Activated T-helper 1 cell treated with anti-CD3 and anti-CD28 coated beads, Interleukin-12 subunit alpha, Interleukin-12 subunit beta, Interleukin-2, Interleukin-4 antibody, amounts not matched to agents 30 ng/mL and 10 ng/mL and 1 ng/mL, durations not matched to agents 14 hours and 24 hours and 36 hours (primary cell): ENCODE measurements at places on chromosomes 16 and 17.

DNA sequence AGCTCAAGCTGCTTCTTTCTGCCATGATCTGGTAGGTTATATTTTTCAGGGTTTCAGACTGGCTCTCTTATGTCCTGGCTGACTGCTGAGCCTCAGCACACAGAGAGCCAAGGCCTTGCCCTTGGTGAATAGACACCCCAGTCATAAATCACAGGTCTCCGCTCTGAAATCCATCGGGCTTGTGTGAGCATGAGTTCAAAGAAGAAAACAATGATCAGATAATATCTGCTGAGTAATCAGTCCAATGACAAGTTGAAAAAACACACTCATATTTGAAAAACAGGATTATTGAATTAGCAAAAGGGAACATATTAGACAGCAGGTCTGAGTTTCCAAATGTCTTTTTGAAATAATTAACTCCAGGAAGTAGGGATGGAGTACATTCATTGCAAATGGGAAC lies 51.1 kb upstream of the NDRG4 start:
- no peak for DNase-seq

DNA sequence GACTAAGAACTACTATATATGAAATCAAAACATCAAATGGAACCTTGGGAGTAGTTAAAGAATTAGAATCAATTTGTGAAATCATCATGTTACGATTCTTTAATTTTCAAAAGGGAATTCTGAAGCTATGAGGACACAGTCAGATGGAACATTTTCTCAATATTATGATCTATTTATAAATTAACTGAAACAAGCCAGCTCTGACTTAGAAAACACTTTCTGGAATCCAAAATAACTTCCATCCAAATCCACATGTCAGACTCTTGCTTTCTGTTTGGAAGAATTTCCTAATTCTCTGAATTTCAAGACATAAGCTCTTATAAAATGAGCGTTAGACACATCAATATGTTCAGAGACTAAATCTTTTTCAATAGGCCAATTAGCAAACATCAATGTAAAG lies 737.7 kb upstream of the SOX9 start:
- DNase-seq = no peak

GRCh38 chr17:4678448-4679026 lies 25.4 kb downstream of the PELP1 start:
- DNase-seq = no peak

- no peak for DNase-seq
Measured at GRCh38 chr17:34758316-34758715, 178.9 kb downstream of the TMEM132E start.

DNA sequence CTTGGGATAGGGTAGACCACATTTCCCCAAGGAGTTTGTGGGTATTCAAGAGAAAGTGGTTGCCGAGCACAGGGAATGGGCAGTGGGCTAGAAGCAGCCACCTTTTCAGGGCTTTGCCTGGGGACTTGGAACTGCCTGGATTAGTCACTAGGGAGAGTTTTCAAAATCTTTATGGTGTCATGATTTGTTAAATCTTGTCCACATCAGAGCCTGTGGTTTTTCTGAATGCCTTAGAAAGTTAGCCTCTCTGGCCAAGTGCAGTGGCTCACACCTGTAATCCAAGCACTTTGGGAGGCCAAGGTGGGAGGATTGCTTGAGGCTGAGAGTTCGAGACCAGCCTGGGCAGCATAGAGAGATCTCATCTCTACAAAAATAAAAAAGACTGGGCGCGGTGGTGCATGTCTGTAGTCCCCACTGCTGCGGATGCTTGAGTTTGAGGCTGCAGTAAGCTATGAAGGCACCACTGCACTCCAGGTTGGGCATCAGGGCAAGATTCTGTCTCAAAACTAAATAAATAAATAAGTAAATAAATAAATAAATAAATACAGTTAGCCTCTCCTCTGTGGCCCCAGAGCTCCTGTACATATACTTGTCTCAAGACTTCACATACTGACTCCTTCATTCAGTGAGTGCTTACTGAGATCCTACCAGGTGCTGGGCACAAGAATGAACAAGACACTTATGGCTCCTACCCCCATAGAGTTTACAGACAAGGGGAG lies 76.3 kb upstream of the HNF1B start:
- no peak for DNase-seq

DNA sequence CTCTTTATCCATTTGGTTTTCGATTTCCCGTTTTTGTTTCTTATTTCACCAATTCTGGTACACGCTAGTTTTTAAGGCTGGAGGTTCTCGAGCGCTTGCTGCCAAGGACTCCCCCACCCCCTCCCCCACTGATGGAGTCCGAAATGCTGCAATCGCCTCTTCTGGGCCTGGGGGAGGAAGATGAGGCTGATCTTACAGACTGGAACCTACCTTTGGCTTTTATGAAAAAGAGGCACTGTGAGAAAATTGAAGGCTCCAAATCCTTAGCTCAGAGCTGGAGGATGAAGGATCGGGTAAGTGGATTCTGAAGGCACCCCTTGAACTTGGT lies 825 bp downstream of the RPTOR start:
- no peak for DNase-seq

GRCh38 chr17:21035406-21035805 lies 7.4 kb downstream of the USP22 start:
- DNase-seq = no peak

GRCh38 chr17:29205047-29205446 lies 24.8 kb upstream of the MYO18A start:
- no peak for DNase-seq

- no peak for DNase-seq
Measured at GRCh38 chr16:67540756-67541155, 12.1 kb downstream of the RIPOR1 start.

GRCh38 chr17:2400474-2400866 lies 390 bp downstream of the MNT start:
- DNase-seq = peak; percentile 47

DNA sequence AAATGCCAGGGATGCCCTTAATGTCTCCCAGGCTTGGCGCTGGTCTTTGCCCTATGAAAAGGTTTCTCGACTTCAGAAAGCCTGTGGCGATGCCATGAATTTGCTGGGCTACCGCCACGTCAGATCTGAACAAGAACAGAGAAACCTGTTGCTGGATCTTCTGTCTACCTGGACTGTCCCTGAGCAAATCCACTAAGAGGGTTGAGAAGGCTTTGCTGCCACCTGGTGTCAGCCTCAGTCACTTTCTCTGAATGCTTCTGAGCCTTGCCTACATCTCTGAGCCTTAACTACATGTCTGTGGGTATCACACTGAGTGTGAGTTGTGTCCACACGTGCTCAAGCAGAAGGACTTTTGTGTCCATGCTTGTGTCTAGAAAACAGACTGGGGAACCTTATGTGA lies 11.4 kb downstream of the CHST4 start:
- peak; percentile 5 for DNase-seq

GRCh38 chr17:7893187-7893880 lies 4.7 kb downstream of the CHD3 start:
- DNase-seq = no peak

DNA sequence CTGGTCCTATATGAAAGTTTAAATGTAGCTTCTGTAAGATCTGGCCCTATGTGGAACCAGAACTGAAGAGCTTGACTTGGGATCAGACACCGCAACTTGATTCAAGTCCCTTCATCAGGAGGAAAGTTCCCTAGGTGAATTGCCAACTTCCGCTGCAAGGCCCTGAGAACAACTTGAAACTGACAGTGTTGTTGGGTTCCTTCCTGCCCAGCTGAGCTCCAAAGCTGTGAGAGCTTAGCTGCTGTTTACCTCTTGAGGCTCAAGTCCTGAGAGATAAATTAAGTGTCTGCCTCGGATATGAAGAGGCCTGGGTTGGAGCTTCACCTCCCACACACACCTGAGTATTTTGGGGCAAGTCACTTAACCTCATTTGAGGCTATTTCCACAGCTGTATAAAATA lies 44.7 kb downstream of the REXO5 start:
- DNase-seq = no peak

GRCh38 chr16:78742501-78743283 lies 643.2 kb downstream of the WWOX start:
- peak; percentile 70 for DNase-seq

GRCh38 chr16:27221576-27222248 lies 18.4 kb downstream of the KDM8 start:
- no peak for DNase-seq
